ENCODE measurements at places on chromosomes 7 and 10.

- no peak for ATAC-seq
These were observed 31.1 kb downstream of the CSTF2T start for GRCh38 chr10:51668336-51668689.

DNA sequence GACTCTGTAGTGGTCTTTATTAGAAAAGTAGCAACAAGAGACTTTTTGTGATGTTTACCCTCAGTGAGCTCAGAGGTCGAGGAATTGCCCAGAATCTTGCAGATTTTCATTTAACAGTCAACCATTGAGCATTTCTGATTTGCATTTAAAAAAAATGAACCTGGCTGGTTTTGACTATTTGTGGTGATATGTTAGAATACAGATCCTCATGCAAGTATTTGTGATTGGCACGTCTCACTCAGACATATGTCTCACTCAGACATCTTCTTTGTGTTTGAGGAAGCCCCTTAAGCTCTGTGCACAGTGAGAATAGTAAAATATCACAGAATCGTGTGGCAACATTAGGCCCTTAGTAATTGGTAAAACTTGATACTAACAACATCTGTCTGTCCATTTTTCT lies 113.2 kb downstream of the SND1 start:
- no peak for ATAC-seq

DNA sequence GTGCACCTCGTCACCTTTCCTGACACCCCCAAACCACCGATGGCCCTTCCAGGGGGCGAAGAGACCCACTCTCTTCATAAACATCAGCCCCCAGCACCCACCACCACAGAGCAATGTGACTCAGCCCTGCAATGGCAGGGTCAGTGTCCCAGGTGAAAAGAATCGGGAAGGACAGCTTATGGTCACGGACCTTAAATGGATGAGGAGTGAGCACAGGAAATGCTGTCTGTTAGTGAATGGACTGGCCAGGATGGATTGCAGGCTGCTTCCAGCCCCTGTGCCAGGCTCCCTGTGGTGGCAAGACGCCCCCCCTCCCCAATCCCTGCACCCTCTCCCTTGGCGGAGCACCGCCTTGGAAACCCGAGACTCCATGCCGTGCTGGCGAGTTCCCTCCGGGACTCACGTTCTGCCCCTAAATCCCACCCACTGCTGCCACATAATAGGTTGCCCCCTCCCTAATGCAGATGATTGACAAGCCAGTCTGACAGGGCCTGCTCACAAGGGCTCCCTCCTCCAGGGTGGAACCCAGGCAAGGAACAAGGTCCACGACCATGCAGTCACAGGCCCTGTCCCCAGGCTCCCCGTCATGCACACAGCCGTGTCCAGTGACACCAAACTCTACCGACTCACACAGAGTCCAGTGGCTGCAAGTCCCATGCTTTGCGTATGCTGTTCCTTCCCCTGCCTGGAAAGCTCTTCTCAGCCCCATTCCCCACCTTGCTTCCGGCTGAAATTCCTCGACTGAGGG lies 7.3 kb downstream of the ASB13 start:
- no peak for ATAC-seq

GRCh38 chr10:103807996-103808395 lies 47.4 kb downstream of the SH3PXD2A start:
- ATAC-seq: no peak

Data from esophagus mucosa (tissue), 1 donor.